ENCODE measurements at places on chromosomes 2 and 18. TPM values are rescaled to one million over a fixed set of nuclear protein-coding genes. Genes with fewer than 3 reads are reported as not detected.

Gene TDRD15
- polyA plus RNA-seq = not detected

Gene CCDC85A
- 48.7 TPM for polyA plus RNA-seq

Gene PEX13
- 10.3 TPM for polyA plus RNA-seq

Gene LYPD6B
- 17.0 TPM for polyA plus RNA-seq

Gene FOXD4L1
- polyA plus RNA-seq = 0.13 TPM

Gene AQP12B
- not detected for polyA plus RNA-seq
